Fibroblast of mammary gland (primary cell): ENCODE measurements at places on chromosomes 12 and 14.

DNA sequence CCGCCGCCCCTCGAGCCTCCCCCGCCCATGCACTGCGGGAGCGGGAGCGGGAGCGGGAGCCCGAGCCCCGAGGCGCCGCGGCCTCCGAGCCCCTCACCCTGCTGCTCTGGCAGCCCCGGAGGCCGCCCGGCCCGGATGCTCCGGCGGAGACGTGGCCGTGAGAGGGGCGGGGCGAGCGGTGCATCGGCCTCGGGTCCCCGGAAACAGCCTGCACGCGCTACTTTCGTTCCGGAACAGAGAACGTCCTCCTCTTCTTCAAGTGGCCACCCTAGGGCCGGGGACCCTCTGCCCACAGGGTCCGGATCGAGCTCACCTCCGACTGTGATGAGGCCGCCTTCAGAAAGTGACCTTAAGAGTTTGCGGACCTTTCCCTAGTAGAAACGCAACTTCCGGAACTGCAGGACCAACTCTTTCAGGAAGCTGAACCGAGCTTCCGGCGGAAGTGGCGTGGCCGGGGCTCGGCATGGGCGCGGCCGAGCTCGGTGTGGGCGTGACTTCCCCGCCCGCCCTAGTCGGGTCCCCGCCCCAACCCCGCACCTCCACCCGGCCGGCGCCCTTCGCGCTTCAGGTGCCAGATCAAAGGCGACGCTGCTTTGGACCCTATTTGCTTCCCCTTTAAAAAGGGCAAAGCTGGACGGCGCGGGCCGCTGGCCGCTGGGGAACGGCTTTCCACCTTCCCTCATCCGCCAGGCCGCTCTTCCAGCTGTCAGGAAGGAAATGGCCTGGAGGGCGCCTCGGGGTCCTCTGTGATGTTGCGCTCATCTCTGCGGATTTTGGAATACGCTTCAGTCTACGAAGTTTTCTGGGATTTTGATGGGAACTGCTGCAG lies at the start of gene GOLGA3:
TSS of gene GOLGA3 (minus strand) at position 164 of the 829 bp plus-strand sequence. CDS start 6,741 bp downstream, outside the sequence.
- peak; percentile 93 for DNase-seq

GRCh38 chr12:66240096-66240820 lies 51.2 kb downstream of the IRAK3 start:
- DNase-seq: no peak

DNA sequence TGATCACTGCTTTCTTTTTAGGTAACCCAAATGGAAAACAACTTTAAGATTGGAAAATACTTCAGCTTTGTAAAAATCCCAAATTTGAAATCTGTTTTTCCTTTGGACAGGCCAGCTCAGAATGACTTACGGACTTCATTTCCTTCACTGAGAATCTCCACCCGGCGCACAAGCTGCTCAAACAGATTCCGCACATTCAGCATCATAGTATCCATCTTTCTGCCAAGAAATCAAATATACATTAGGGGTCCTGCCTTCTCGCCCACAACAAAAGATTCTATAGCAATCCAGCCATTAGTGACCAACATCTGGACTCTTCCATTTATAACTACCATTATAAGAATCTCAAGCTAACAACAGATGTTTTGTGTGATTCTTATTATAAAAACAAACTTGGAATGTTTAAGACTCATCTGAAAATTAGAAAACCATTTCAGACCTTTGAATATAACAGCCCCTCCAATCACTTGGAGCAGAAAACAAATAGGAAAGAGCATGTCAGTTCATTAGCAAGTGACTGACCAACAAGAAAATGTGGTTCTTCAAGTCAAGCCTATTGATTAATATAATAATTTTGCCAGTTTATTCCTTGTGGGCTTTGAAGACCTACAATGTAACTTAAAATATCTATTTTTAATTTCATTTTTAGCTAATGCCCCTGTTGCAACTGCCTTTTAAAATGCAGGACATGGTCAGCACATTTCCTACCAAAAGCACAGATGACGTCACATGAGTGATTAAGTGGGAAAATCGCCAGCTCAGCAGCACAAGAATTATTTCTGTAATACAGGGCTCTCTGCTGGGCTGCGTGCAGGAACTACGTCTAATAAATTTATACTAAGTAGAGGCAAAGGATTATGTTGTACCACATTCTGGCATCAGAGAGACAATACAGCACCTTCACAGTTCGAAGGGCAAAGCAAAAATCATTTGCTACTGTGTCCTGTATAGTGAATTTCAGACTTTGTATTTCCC lies 8.5 kb downstream of the RACGAP1 start:
- DNase-seq: peak; percentile 96

DNA sequence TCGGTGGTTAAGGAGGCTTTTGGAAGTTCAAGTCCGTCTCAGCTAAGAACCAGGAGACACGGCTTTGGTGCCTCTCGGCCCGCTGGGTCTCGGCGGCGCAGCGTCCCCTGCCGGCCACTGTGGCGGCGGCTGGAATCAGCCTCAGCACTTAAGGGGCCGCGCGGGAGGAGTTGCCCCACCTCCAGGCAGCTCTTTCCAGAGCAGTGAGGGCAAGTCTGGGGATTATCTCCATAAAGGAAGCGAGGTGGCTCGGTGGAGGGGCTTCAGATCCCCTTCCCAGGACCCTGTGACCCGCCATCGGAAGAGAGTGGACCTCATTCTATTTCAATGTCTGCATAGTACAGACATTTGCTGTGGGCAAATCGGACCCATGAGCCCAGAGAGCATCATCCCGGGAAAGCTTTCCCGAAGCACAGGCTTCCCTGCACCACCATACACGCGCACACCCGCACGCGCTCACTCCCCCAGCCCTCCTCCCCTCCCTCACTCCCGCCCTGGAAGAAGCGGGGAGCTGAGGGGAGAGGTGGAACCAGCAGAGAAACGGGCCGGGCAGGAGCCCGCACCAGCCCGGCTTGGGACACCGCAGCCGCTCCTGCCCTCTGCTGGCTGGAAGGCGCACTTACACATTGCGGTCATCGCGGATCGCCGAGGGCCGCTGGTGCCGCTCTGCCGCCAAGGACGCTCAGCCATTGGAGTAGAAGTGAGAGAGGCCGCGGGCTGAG lies 15.9 kb downstream of the RNASE2 start:
- DNase-seq: peak; percentile 77

- no peak for DNase-seq
Measured at GRCh38 chr12:109988274-109988673, 7.9 kb downstream of the GIT2 start.

DNA sequence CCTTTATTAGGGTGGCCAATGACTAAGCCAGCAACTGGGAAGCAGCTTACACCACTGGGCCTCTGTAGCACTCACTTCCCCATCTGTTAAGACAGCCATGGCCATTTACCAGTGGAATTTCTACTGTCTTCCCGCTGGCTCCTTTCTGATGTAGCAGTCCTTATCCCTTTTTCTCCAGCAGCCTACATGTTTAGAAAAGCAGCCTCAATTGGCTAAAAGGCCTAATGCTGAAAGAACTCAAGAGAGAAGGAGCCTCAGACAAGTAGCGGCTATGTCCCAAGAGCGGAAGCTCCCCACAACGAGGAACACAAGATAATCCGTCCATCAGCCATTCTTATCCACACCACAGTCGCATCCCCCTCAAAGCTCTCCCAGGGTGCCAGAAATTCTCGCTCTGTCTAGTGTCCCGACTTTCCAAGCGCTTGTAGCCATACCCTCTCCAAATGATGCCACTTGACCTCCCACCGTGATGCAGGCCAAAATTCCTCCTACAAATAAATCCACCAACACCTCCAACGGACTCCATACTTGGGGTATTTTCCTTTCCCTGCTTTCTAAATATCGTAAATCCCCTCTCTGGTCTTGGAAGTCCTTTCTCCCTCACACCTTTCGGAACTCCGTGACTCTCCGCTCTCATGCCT lies 624 bp downstream of the M6PR start:
- DNase-seq: peak; percentile 41

DNA sequence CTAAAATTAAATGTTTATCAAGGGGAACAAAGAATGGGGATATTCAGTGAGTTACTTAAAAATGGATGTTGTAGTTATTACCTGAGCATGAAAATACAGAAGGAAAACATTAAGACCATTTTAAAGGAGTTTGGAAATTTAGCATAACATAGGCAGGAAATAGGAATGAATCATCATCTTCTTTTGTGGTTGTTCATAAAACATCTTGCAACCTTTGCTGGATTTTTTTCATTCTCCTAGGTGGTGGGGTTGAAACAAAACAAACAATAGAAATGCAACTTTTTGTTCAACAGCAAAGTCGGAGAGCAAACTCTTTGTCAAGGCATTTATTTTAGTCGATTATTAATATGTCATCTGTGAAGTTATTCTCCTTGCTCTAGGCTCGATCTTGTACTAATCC lies 275.1 kb downstream of the IPO8 start:
- DNase-seq: peak; percentile 54

DNA sequence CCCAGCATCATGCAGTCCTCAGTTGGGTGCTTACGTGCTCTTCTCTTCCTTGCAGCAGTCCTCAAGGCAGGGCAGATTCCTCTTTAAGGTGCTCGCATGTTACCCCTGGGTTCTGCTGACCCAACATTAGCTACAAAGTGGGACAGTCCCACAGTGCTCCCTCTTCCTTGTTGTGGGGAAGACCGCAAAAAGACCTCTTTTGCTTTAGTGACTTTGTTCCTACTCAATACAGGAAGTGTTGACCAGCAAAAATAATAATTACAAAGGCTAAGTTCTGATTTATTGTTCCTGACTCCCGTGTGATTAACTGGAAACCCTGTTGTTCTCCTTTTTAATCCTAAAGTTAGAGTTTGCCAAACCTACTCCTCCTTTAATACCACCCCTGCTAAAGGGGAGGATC lies 13.7 kb downstream of the PIGH start:
- no peak for DNase-seq

GRCh38 chr12:110540048-110540447 lies 37.9 kb downstream of the RAD9B start:
- DNase-seq: peak; percentile 83

DNA sequence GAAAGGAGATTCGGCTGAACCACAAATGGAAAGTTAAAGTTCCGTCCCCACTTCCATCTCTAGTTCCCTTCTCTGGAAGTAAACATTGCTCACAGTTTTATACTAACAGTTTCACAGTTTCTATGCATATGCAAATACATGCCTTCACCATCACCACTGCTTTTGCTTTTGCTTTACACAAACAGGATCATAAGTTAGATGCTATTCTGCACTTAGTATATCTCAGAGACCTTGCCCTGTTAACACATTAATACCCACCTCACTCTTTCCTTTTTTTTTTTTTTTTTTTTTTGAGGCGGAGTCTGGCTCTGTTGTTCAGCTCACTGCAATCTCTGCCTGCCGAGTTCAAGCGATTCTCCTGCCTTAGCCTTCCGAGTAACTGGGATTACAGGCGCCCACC lies 890 bp downstream of the TEP1 start:
- DNase-seq: no peak

DNA sequence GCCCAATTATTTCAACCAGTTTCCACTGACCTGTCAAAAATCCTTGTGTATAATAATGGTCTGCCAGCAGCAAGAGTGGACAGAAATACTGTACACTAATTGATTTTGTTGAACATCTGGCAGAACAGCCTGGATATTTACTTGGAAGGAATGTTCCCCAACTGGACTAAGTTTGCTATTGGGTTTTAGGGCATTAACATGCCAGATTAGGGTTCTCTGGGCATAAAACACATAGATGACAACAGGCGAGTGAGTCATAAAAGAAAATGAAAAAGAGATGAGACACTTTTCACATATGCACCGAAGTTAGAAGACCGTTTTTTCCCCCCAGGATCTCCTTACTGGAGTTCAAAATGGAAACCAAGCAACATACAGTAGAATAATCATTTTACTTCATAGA lies 236.3 kb upstream of the NAV3 start:
- peak; percentile 67 for DNase-seq

GRCh38 chr12:124392667-124393413 lies 97.9 kb downstream of the RFLNA start:
- DNase-seq: peak; percentile 85

- DNase-seq: no peak
Measured at GRCh38 chr12:3105690-3106479, 28.7 kb downstream of the TSPAN9 start.

DNA sequence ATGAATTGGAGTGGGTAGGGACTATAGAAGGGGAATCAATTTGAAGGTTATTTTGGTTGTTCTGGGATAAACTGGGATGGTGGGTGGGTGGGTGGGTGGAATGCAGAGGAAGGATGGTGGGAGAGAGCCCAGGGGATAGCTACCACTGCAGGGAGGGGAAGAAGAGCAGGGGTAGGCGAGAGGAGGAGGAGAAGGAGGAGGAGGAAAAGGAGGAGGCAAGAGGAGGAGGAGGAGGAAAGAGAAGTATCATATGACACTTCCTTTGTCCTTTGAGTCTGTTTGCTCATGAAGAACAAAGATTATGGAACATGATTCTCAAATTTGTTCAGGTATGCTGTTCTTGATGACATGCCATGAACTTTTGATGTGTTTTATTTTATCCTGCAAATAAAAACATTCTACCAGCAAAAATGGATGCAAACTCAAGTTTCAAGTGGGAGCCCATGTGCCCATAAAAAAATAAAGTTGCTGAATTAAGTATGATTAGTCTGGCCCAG lies 4.1 kb upstream of the BEST3 start:
- no peak for DNase-seq
